ENCODE measurements at places on chromosomes 1 and 21.
A peak's percentile ranks its signal among the peaks of the same experiment; 100 is the strongest.

- no peak for DNase-seq
These were observed 243.7 kb upstream of the SNX7 start for GRCh38 chr1:98417820-98418219.

DNA sequence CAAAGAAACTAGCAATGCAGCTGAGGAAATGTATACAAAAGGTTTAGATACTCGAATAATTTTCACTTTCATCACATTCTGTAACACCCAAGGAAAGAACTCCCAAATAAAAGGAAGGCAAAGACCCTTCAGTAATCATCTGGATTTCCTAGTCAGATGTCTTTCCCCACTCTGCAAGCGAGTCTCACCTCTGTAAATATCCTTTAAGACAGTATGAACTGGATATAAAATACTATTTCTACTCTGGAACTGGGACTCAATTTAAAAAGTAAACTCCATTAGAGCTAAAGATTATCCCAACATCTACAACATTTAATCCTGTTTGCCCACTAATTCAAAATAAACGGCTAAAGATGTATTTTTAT, 27.0 kb downstream of the C2CD2 start:
- no peak for DNase-seq

- DNase-seq: no peak
These were observed 1021.5 kb upstream of the ADGRL2 start for GRCh38 chr1:80779275-80779674.

- no peak for DNase-seq
These were observed 81.5 kb downstream of the BEND5 start for GRCh38 chr1:48695161-48695560.

- DNase-seq: no peak
These were observed 103.9 kb downstream of the ADGRL4 start for GRCh38 chr1:78902641-78903040.

DNA sequence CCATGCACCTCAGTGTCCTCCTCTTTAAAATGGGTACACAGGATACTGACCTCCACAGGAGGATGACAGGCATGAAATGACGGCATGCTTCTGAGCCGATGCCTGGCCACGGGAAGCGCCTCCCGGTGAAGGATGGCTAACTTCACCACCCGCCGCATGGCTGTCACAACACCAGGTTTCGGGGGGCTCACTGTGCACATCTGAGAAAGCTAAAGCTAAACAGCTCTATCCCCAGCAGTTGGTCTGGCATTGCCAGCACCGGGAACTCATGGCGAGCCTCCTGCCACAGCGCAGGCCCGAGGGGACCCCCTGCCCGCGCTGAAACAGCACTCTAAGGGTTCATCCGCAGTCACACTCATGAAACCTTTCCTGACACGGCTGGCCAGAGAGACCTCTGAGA, 16.0 kb downstream of the NPHP4 start:
- no peak for DNase-seq

DNA sequence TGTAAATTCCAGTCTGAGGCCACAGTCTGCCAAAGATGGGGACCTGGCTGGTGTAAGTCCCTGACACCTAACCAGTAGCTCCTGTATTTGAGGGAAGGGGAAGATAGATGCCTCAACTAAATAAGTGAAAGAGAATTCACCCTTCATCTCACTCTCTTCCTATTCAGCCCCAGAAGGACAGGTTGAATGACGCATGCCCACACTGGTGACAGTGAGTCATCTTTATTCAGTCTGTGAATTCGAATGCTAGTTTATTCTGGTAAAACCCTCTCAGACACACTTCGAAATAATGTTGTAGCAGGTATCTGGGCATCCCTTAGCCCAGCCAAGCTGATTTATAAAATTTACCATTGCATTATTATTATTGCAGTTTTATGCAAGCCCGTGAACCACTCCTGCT, 617.0 kb upstream of the PRMT6 start:
- no peak for DNase-seq

- no peak for DNase-seq
These were observed 50.2 kb downstream of the KCNJ6 start for GRCh38 chr21:37866027-37866426.

GRCh38 chr1:169001353-169001752, 105.1 kb upstream of the ATP1B1 start:
- no peak for DNase-seq

DNA sequence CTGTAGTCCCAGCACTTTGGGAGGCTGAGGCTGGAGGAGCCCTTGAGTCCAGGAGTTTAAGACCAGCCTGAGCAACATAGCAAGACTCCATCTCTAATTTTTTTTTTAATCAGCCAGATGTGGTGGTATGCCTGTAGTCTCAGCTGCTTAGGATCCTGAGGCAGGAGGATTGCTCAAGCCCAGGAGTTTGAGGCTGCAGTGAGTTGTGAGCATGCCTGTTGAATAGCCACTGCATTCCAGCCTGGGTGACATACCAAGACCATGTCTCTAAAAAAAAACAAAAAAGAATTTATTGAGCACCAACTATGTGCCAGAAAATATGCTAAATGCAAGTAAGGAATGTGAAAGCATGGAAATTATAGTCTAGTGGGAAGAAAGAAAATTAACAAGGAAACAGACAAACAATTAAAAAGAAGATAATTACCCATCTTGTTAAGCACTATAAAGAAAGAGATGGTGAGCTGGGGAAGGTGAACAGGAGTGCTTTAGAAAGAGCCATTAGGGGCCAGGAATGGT, 104.0 kb upstream of the ZNF678 start:
- no peak for DNase-seq

DNA sequence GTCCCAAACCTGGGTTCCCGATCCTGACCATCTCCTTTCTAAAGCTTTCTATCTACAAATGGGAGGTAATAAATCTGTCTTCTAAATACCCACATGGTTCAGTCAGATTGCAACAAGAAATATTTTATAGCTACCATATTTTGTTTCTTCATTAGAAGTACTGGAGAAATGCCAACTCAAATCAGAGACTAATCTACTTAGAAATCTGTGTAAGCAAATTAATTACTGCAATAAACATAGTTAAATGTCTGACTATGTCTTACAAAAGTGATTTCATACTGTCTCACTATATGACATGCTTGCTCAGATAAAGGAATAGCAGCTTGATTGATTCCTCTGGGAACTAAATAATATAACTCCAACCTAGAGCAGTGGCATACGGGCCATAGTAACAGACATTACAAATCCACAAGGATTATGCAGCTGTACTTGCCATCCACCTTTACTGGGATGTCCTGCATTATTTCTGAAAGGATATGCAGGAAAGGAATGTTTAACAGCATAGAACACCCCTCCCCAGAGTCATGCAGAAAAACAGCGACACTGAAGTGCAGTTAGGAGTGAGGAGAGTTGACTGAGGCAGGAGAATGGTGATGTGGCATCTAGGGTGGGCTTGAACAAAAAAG, 80.3 kb downstream of the PCNX2 start:
- DNase-seq: no peak

GRCh38 chr1:22812993-22813790, 102.6 kb downstream of the EPHB2 start:
- no peak for DNase-seq

DNA sequence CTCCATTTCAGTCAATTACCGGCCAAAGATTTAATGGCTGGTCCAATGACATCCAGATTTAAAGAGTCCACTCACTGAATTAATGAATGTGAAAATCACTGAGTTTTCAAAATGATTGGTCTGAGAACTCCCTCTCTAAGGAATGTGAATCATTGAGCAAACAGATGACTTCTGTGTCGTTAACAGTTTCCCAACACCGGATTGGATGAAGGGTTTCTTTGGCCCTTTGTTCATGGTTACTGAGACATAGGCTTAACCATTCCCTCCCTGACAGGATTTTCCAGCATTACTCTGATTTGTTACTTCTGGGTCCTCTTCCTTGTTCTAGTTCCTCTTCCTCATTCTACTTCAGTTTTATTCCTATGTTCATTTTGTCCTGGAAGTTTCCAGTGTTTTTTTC, 1.5 kb upstream of the CLDN17 start:
- no peak for DNase-seq

- DNase-seq: no peak
These were observed 60.0 kb downstream of the LTN1 start for GRCh38 chr21:28932717-28933116.

DNA sequence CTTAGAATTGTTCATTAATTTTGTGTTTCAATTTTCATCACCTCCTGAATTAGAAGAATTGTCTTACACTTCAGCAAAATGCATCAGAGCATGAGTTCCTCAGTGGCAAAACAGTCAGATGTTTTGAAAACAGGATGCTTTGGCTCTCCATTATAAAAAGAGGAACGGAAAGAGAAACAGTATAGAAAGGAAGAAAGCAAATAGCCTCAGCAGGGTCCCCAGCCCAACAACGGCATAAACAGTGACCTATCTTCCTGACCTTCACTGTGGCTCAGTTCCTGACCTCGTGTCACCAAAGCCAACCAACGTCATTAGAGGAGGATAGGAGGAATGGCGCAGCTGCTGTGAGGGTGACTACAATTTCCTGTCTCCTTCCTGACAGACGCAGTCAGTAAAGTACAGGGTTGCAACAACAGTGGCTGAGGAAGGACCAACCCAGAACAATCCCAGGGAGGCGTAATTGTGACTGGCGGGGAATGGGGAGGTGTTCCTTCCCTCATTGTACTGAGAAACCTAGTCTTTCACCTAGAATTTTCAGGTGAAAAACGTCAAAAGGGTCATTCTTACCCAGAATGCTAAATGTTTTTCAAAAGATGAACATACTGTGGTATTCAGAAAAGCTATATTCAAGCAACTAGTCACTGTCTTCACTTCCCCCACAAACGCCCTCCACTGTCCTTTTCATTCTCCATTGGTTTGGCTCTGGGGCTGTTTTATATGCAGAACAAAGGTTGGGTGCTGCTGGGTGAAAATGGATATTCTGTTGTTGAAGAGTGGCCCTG, 197.9 kb upstream of the SGIP1 start:
- DNase-seq: peak; percentile 64

- no peak for DNase-seq
These were observed 26.8 kb downstream of the HSF2BP start for GRCh38 chr21:43632373-43632905.

DNA sequence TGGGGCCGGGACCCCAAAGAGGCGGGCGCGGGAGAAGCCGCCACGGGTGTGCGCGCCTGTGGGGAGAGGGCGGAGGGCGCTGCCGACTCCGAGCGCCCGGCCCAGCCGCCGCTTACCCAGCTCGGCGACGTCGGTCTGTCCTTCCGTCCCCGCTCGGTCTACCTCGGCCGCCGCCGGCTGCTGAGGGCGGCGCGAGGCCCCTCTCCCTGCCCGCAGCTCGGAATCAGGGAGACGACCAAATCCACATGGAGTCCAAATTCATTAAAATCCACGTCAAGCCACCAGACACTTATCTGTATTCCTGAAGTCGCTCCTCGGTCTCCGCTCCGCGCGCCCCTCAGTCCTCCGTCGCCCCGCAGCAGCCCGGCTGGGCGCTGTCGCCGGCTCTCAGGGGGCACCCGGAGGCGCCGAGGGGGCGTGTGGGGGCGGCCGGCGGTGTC, 637 bp downstream of the PLXNA2 start:
- DNase-seq: no peak

DNA sequence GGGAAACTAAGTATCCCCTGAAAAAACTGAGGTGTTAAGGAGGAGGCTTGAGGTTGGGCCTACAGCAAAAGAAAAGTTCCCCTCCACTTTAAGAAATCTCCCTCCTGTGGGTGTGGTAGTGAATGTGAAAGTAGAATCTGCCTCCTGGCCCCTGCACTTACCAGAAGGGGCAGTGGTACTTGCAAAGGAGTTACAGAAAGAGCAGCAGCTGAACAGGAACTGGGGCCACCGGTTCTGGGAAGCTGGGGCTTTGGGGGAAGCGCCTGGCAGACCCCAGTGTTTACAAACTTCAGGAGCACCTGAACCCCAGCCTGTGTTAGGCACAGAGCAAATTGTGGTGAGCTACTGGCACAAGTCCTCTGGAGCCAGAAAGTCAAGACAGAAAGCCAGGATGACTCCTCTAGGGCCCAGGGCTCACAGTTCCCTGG, 250.2 kb upstream of the FGGY start:
- DNase-seq: peak; percentile 24

- no peak for DNase-seq
These were observed 92.9 kb downstream of the EDEM3 start for GRCh38 chr1:184661801-184662200.

DNA sequence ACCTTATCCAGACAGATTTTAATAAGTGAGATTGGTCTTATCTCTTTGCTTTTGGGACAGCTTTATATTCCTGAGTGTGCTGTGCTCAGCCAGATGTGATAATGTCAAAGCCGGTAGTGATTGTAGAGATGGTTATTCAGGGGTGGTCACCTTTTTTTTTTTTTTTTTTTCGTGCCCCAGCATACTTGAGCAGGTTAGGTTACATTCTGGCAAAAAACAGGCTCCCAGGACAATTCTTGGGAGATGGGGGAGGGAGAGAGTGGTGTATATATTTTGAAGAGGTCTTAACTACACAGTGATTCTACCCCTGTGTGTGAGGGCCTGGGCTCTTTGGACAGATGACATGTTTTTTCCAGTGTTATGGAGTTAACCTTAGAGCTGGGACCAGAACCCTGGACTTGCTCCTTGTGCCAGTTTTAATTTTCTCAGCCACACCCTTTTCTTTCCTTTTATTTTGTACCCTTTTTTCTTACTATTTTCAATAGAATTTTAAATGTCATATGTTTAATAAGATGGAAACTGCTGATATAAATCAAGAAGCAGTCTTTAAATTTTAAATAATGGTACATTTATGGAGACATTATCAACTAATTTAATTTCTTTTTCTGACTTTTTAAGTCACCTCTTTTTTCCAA, 88.4 kb downstream of the DYRK1A start:
- no peak for DNase-seq

- no peak for DNase-seq
These were observed 12.0 kb downstream of the DENND1B start for GRCh38 chr1:197763307-197763706.

DNA sequence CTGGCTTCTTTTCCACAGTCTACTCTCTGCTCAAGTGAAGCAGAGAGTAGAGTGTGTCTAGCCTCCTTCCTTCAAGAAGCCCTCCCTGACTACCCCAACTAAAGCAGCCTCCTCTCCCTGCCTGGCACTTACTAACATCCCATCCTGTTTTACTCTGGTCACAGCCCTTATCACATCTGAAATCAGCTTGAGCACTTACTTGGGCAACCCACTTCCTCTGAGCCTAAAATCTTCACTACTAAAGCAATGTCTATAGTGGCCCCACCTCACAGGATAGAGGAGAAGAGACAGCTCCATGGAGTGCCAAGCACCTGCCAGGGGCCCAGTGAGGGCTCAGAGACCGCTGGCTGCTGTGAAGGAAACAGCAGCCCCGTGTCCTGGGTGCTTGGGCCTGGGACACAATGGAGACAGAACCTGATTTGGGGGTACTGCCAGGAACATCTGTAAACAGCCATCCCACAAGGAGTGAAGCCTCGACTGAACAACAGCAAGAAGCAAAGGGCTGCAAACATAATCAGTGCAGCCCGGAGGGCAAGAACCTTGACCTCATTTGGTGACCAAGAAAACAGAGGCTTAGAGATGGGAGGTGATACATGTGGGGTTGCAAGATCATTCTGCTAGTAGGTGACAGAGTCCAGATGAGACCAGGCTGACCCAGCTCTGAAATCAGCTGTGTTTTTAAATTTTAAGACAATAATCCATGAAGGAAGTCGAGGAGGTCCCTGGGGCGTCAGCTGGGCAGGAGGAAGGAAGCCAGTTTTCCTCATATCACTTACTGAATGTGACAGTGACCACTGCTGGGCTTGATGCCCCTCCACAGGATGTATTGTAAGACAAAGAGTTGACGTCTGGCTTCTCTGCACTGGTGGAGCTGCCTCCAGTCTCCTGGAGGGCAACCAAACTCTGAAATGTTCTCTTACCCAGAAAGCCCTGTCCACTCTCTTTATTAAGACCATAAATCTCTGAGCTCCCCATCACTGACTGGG, 710.6 kb downstream of the MATN1 start:
- no peak for DNase-seq

All from prostate gland (tissue), 2 donors.